Bronchus fibroblast of lung (primary cell): ENCODE measurements at places on chromosomes 6 and 20. TPM values are rescaled to one million over a fixed set of nuclear protein-coding genes. Genes with fewer than 3 reads are reported as not detected.

The SNX14 gene
- total RNA-seq = 43.4 and 55.3 TPM in 2 replicates

The WFDC5 gene
- total RNA-seq = not detected in 2 replicates

The HCRTR2 gene
- 0.17 TPM in 1 of 2 replicates, not detected in the other for total RNA-seq

The RAB32 gene
- 117 and 121 TPM in 2 replicates for total RNA-seq

The ADGRG6 gene
- 6.8 and 7.9 TPM in 2 replicates for total RNA-seq

The PGBD1 gene
- total RNA-seq = 5.9 and 7.1 TPM in 2 replicates

The CAGE1 gene
- total RNA-seq = 0.17 TPM in 1 of 2 replicates, not detected in the other

The CDH22 gene
- total RNA-seq = not detected in 2 replicates

The SEMG1 gene
- not detected in 2 replicates for total RNA-seq

The PDYN gene
- total RNA-seq = not detected in 2 replicates

The SNRNP48 gene
- 4.9 and 6.1 TPM in 2 replicates for total RNA-seq

The FOXF2 gene
- total RNA-seq = 16.4 and 23.2 TPM in 2 replicates

The RSPO3 gene
- total RNA-seq = not detected in 2 replicates
